ENCODE measurements at places on chromosomes 13 and 19.

- DNase-seq: peak; percentile 3
Measured at GRCh38 chr13:27171244-27171826, at the start of gene USP12. USP12 (minus strand) TSS chr13:27171811; CDS start chr13:27171639, 172 bp downstream.

DNA sequence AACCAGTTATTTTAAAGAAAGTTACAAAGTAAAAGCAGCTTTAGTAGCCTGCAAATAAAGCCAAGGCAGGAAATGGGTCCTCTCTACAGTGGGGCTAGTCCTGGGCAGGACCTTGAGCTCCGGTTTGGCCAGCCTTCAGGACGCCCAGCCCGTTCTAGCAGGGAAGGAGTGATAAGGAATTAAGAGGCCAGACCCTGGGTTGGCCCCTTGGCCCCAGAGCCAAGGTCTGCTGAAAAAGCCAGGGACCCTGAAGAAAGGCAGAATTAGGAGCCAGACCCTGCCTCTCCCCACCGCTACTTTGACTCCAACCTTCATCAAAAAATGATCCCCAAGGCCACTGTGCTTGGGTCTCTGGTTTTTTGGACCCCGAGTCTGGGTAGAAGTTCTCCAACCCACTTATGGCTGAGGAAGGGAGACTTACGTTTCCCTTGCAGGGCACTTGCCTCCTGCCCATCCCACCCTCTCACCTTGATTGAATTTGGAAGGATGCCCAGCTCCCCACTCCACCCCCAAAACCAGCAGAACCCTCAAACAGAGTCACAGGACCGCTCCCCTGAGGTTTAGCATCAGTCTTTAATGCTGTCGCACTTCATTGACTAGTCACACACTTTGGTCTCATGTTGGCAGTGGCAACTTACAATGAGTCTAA lies 3.9 kb downstream of the DNAJB1 start:
- DNase-seq: no peak

DNA sequence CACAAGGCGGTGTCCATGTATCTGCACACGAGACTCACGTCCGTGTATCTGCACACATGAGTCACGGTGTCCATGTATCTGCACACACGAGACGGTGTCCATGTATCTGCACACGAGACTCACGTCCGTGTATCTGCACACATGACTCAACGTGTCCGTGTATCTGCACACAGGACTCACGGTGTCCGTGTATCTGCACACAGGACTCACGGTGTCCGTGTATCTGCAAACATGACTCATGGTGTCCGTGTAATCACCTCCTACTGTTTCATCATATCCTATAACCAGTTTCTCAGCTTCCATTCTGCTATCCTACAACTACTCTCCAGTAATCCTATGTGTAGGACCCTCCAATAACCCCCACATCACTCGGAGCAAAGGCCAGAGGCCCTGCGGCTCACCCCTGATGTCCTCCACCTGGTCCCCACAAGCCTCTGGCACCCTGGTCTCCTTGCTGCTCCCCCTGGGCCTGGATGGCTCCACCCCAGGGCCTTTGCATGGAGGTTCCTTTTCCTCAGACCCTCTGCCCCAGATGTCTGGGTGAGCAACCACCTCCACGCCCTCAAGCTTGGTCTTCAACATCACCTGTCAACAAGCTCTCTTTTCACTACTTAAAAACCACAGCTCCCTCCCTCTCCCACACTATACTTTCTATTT lies 2.5 kb upstream of the TMEM255B start:
- DNase-seq: no peak

DNA sequence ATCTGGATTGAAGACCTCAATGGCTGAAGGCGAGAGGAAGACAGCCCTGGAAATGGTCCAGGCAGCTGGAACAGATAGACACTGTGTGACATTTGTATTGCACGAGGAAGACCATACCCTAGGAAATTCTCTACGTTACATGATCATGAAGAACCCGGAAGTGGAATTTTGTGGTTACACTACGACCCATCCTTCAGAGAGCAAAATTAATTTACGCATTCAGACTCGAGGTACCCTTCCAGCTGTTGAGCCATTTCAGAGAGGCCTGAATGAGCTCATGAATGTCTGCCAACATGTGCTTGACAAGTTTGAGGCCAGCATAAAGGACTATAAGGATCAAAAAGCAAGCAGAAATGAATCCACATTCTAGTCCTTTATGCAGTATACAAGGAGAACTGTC lies 1.2 kb downstream of the POLR1D start:
- no peak for DNase-seq

DNA sequence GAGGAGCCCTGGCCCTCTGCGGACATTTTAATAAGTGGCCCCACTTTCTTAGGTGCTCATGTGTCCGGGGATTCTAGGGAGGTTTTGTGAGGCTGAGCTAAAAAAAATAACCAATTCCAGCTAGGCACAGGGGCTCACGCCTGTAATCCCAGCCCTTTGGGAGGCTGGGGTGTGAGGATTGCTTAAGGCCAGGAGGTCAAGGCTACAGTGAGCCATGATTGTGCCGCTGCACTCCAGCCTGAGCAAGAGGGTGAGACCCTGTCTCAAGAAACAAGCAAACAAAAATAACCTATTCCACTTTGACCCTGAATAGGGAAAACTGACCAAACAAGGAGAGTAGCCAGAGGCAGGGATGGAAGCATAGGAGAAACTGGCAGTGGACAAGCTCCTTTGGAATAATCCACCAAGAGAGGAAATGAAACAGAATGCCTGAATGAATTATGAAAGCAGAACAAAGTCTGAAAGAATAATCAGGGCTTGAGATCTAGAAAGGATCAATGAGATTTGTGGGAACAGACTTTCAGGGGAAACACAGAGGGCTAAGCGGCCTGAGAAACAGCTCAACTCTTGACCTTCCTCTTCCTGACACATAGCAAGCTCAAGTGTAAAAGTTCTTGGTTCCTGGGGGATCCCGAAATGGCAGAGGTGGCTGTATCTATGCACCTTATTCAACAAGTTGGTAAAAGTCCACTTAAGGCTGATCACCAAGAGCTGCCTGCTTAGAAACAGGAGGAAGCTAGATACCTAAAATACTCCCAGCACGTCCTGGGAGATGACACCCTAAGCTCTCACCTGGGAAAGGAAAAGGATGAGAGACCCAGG lies 30.1 kb upstream of the FFAR2 start:
- no peak for DNase-seq

DNA sequence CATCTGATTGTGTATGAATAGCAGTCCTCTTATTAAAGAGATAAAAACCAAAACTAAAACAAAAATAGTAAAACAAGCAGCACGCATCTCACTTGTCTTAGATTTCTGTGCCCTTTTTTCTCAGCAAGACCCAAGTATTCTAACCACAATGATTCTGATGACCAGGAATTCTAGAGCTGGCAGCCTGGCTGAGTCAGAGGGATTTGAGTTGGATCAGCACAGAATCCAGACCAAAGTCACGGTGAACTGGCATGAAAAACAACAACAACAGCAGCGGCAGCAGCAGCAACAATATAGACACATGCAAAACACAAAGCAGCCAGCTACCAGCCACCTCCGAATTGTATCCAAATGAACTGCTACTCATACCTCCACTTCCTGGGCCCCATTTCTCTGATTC lies 360.5 kb downstream of the KCNRG start:
- no peak for DNase-seq

DNA sequence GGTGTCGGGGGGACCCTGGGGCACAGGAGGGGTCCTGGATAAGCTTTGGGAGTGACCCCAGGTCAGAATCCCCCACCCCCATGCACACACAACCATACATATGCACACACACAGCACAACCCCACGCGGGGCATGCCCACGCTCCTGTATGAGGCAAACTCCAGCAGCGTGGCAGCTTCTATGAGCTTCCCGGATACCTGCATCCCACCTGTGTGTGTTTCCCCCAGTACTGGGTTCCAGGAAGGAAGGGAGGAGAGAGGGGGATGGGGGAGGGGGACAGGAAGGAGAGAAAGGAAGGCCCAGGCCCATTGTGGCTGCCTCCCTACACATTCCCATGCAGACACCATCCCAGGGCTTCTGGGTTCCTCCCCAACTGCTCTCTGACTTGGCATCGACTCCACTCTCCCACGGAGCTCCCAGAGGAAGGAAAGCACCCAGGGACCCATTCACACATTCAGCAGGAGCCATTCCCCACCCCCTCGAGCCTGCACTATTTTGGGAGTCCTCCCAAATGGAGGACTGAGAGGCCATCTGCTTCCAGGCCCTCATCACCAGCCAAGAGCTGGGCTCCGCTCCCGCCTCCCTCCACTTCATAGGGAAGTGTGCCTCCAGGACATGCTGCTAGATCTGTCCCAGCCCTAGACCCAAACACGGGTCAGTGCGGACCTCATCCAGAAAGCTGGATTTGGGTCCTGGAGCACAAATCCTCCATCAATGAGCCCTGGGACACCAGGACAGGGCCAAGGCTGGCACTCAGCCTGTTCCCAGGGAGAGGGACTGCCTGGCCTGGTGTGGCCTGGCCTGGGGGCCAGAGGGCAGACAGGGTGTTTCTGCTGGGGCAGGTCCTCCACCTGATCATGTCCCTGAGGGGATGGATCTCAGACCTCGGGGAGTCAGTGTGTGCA lies 13.2 kb downstream of the PRR36 start:
- DNase-seq: no peak

DNA sequence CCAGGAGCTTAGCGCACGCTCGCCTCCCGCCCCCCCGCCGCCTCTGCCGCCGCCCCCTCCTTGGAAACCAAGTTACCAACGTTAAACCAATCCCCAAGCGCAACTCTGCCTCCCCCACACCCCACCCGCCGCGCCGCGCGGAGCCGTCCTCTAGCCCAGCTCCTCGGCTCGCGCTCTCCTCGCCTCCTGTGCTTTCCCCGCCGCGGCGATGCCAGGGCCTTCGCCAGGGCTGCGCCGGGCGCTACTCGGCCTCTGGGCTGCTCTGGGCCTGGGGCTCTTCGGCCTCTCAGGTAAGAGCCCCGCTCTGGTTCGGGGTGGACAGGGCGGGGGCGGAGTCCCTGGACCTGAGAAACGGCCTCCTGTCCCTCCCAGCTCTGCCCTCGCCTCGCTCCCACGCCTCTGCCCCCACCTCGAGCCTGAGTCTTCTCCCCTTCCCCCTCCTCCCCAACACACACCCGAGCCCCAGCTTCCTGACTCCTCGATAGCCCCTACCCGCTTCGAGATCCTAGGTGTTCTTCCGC lies at the start of gene ICAM5:
ICAM5 (plus strand) TSS at position 117 of the 521 bp plus-strand sequence; CDS start at position 209, 92 bp downstream.
- DNase-seq: no peak

DNA sequence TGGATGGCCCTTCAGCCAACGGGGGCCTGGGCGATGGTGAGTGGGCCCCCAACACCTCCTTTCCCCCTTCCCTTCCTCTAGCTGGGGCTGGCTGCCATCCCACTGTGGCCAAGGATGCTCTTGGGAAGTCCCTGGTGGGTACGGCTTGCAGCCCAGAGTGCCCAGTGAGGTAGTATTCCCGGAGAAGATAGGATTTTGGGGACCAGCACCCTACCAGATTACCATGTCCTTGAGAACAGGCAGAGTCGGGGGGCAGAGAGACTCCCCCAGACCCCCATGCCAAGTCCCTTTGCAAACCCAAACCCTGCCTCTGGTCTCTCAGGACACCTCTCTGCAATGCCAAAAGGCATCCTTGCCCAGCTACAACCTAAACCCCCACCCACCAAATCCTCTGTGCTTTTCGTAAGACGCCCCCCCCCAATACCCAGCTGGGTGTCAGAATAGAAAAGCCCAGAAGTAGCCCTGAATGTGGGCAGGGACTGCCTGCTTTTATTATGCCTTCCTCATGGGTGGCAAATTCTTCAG lies 1.7 kb downstream of the HIF3A start:
- DNase-seq: no peak

DNA sequence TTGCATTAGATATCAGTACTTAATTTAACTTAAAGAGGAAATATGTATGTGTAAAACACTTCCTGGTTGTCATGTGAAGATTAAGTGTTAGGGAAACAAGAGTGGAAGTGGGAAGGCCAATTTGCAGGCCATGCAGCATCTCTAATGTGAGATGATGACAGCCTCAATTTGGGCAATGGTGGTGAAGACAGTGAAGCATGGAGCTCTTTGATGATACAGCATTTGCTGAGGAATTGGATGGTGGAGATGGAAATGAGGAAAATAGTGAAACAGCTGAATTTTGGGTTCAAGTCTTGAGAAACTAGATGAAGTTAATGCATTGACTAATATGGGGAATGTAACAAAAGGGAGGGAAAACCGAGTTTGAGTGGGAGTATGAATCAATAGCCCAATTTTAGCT lies 231.7 kb upstream of the MIR17HG start:
- DNase-seq: no peak

GRCh38 chr19:33514885-33515551 lies 6.6 kb downstream of the PEPD start:
- DNase-seq: no peak

DNA sequence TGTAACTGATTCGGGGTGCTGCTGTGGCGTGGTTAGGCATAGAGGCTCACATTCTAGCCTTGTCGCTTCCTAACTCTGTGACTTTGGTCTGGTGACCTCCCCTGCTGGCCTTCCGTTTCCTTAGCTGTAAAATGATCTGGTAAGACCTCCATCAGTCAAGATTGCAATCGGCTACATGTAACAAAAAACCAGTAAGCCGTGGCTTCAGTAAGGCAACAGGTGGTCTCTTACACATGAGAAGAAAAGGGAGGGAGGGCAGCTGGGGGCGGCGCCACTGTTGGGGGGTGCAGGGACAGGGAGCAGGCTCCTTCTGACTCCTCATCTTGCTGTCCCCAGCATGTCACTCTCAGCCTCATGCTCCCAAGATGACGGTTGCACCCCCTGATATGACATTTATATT lies 148.0 kb downstream of the SIPA1L3 start:
- DNase-seq: no peak

- DNase-seq: no peak
Measured at GRCh38 chr19:13068085-13068846, 34.4 kb downstream of the LYL1 start.

- DNase-seq: peak; percentile 60
Measured at GRCh38 chr19:18594096-18594823, 5.7 kb downstream of the REX1BD start.

- DNase-seq: no peak
Measured at GRCh38 chr13:77422724-77423123, 95.8 kb upstream of the MYCBP2 start.

- DNase-seq: no peak
Measured at GRCh38 chr13:77143431-77143830, 116.5 kb upstream of the FBXL3 start.

DNA sequence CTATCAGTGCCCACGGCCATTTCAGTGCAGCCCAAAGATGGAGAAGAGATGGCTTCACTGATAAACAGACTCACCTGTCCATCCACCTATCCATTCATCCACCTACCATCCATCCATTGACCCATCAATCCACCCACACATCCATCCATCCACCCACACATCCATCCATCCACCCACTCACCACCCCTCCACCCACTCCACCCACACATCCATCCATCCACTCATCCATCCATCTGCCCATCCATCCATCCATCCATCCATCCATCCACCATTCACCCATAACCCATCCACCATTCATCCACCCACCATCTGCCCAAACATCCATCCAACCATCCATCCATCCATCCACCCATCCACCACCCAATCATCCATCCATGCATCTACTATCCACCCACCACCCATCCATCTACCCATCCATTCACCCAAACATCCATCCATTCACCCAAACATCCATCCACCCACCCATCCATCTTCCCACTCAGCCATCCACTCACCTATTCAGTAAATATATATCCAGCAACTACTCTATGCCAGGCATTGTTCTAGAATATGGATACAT lies 31.6 kb upstream of the ZNRF4 start:
- DNase-seq: no peak

All from activated gamma-delta T cell treated with anti-CD3 and anti-CD28 coated beads, Interleukin-2, amount 50 U/mL, for 16 hours (primary cell).